ENCODE measurements at places on chromosomes 3 and 15. TPM values are rescaled to one million over a fixed set of nuclear protein-coding genes. Genes with fewer than 3 reads are reported as not detected.

DNA sequence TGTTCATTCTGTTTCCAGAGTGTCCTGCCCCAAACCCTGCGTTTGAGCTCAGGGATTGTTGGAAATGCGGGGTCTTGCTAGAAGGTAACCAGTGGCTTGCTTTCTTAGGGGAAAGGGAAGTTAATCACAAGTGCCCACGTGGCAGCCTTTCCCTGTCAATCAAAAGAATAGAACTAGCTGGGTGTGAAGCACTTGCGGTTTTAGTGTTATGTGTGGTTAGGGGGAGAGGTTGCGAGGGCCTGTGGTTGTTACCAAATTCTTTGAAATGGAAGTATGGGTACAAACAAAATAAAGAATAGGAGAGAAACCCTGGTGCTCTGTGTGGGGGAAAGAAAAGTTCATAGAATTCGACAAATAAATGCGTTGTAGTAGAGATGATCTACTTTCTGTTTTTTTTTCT is 67.6 kb downstream of the FNDC3B start:
- peaks cover 7% of the 10 kb centered on the region for H3K4me1 ChIP-seq
- no peaks in the 10 kb centered on the region for H3K27me3 ChIP-seq
- no peak overlapping the region for H3K27ac ChIP-seq
- no peak for DNase-seq

The DAZL gene
- total RNA-seq = 21.7 TPM

The SH3GL3 gene
- 11.0 TPM for total RNA-seq

The DUOX1 gene
- total RNA-seq = 2.3 TPM

The PLS1 gene
- 20.4 TPM for total RNA-seq

- H3K27me3 ChIP-seq = no peaks in the 10 kb centered on the region
- H3K27ac ChIP-seq = no peak overlapping the region
- no peak for DNase-seq
- no peaks in the 10 kb centered on the region for H3K4me1 ChIP-seq
Observed at GRCh38 chr3:67073812-67074211, 75.7 kb downstream of the KBTBD8 start.

The C3orf85 gene
- not detected for total RNA-seq
